D721Med (cell line): ENCODE measurements at places on chromosomes 12 and 14.
A peak's percentile ranks its signal among the peaks of the same experiment; 100 is the strongest.

DNA sequence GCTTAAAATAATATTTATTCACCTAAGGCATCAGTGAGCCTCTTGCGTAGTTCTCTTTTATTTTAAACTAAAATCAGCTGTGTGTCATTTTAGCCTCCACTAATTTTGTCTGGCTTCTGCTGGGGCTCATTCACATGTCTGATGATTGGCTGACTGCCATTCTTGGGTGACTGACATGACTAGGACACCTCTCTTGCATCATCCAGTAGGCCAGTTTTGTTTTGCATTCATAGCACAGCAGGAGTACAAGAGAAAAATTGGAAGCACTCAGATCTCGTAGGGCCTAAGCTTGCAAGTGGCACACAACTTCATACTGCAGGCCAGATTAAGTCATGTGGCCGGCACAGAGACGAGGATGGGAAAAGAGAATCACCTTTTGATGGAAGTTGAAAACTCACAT is 1226.5 kb downstream of the GALC start:
- DNase-seq, result no peak

- peak; percentile 35 for DNase-seq
These were observed 789.6 kb downstream of the NRXN3 start for GRCh38 chr14:78959674-78960264.

- DNase-seq, result no peak
These were observed 142.8 kb downstream of the VRK1 start for GRCh38 chr14:96940009-96940408.

- no peak for DNase-seq
These were observed 71.5 kb downstream of the PPP2R5C start for GRCh38 chr14:101833045-101833444.

DNA sequence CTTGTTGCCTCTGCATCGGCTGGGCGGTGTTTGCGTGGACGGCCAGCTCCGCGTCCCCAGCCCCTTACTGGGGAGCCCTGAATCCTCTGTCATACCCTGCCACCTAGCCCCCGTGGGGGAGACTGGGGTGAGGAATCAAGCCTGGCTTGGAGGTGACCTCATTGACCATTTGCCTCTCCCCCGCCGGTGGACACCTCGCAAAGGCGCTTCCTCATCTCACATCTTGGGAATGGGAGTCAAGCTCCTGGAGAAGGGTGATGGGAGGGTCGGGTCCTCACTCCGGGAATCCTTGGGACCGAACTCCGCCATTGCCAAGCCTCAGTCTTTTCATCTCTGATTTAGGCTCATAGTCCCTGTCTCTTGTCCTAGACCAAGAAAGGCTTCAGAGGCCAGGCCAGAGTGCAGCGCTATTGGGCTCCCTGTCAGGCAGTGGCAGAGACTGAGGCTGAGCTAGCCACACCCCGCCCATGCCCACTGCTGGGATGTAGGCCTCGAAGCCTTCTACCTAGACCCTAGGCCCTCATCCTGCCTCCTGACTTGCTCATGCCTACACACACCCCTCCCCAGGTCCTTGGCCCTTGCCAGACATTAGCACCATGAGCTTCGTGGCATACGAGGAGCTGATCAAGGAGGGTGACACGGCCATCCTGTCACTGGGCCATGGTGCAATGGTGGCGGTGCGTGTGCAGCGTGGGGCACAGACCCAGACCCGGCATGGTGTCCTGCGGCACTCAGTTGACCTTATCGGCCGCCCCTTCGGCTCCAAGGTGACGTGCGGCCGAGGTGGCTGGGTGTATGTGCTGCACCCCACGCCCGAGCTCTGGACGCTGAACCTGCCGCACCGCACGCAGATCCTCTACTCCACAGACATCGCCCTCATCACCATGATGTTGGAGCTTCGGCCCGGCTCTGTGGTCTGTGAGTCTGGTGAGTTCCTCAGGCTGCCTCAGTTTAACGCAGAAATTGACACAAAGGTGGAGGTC is 678 bp downstream of the TRMT61A start:
- no peak for DNase-seq

GRCh38 chr12:51011955-51012354 is 14.2 kb downstream of the SLC11A2 start:
- DNase-seq, result no peak

DNA sequence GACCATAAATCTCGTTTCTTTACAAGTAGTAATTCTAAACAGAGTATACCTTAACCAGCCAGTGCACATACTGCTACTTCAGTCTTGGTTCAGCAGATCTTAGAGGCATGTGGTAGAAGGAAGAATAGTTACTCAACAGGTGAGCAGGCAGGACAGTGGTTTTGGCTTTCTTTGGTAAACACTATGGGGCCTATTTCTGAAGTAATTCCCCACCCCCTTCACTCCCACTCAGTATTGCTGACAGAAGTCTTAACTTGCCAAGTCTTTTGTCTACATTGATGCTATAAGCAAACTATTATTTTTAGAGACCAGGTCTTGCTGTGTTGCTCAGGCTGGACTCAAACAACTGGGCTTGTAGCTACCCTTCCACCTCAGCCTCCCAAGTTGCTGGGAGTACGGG is 68.5 kb downstream of the FBXO34 start:
- DNase-seq, result no peak

DNA sequence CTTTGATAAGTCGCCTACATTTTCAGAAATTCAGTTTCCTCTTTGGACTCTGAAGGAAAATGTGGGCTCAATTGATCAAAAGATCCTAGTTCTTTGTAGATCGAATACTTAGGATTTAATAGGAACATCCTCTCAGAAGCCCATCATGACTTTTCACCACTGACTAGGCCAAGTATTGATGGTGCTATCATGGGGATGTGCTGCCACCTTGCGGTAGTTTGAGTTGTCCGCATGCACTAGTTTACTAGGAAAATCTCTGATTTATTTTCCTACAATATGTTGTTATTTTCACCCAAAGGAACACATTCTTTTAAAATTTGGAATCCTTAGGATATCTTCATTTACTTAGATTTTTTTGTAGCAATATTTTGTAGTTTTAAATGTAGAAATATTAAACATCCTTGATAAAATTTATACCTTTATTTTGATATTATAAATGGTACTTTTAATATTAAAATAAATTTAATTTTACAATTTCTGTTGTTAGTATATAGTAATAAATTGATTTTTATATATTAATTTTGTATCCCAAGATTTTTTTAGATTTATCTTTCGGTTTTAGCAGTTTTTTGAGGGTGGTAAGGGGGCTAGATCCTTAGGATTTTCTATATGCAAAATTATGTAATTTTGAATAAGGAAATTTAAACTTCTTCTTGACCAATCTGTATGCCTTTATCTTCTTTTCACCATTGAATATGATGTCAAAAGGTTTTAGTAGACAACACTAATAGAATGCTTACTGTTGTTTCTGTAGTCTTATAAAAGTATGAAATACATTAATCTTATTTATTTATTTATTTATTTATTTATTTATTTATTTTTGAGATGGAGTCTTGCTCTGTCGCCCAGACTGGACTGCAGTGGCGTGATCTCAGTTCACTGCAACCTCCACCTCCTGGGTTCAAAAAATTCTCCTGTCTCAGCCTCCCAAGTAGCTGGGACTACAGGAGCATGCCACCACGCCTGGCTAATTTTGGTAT is 52.9 kb upstream of the OR9K2 start:
- no peak for DNase-seq

DNA sequence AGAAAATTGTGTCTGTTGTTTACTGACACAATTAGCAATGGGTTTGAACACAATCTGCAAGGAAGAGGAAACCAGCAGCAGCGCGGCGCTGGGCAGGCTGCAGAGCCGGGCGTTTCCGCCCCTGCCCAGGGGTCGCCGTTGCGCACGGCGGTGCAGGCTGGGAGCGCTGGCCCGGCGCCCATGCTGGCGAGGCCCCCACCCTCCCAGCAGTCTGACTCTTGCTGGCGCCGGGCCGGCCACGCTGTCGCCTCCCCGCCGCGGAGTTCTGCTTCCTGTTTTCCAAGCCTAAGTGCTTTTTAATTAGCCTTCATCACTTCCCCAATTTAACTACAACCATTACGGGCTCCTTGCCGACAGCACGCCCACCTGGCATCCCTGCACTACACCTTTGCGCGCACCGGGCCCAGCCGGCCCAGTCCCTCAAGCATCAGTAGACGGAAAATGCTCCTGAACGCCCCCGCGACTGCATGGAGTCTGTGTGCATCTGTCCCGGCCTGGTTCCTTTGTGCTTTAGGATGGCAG is 212.1 kb downstream of the GXYLT1 start:
- no peak for DNase-seq
